ENCODE measurements at places on chromosomes 5 and 9.

DNA sequence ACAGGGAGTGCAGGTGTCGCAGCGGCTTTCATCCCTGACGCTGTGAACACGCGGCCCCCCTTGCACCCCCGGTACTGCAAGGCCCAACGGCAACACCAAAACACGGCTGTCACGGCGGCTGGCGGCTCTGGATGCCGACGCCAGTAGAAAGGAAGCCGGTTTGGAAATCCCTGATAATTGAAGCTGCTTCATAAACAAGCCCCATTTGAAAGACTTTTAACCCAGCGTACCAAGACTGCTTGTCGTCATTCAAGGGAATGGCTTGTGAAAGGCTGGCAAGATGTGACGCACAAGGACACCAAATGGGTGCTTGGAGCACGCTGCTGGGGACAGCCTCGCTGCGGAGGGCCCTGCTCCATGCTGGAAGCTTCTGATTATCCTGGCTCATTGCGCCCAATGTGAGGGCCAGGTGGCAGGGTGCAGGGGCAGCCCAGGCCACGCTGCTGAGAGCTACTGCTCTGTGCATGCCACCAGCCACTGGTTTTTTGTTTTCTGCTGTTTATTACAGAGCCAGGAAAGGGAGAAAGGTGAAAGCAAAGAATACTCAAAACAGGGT, 63.1 kb downstream of the GTF3C4 start:
- DNase-seq: no peak

- DNase-seq: no peak
These were observed 158.6 kb upstream of the SHB start for GRCh38 chr9:38227656-38228055.

DNA sequence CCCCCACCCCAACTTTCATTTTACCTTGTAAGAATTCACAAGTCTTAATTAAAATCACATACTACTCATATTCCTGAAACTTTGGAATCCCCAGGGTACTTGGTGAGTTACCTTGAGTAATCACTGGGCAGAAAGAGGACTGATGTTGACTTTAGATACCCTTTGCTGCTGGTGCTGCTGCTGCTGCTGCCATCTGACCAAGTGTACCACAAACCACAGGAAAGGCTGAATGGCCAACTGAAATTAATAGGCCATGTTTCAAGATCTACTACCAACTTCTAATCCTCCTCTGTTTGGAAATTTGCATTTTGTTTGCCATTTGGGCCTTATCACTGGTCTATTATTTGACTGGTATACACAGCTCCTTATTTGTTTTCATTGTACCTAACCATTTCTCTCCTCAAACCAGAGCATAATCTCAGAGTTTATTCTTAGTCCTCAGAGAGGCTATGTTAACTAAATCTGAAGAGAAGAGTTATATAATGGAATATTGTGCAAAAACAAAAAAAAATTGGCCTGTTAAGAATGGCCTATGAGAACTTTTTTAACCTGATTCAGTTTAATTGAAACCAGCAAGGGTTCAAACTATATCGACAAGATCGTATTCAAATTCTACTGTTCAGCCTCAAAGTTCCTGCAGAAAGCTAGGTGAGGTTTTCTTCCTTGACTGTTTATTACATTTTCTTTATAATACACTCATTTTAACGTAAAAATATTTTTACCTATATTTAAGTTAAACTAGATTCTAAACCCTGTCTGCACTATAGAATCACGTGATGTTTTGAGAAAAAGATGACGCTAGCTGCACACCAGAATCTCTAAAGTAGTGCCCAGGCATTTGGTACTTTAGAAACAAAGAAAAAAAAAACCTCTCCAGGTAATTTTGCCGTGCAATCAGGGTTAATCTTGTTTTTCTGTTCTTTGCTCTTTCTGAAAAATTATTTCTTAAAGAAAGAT, 13.1 kb downstream of the SELENOP start:
- no peak for DNase-seq

DNA sequence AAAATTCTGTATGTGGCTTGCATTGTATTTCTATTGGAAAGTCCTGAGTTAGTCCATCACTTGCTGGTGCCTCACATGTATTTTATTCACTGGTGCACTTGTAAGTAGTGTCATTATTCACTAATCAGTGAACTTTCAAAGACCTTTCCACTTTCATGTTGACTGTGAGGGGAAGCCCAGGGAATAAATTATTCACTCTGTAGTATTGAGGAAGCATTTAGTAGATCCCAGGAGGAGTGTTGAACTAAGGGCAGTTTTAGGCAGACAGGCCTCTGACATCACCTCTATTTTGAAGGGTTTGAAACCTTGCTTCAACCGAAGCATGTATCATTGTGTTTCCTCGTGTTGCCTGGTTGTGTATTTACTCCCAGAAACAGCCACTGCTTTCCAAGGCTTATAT, 705.4 kb upstream of the RIOK2 start:
- DNase-seq: no peak

GRCh38 chr5:171801839-171802238, 16.2 kb downstream of the SMIM23 start:
- no peak for DNase-seq

DNA sequence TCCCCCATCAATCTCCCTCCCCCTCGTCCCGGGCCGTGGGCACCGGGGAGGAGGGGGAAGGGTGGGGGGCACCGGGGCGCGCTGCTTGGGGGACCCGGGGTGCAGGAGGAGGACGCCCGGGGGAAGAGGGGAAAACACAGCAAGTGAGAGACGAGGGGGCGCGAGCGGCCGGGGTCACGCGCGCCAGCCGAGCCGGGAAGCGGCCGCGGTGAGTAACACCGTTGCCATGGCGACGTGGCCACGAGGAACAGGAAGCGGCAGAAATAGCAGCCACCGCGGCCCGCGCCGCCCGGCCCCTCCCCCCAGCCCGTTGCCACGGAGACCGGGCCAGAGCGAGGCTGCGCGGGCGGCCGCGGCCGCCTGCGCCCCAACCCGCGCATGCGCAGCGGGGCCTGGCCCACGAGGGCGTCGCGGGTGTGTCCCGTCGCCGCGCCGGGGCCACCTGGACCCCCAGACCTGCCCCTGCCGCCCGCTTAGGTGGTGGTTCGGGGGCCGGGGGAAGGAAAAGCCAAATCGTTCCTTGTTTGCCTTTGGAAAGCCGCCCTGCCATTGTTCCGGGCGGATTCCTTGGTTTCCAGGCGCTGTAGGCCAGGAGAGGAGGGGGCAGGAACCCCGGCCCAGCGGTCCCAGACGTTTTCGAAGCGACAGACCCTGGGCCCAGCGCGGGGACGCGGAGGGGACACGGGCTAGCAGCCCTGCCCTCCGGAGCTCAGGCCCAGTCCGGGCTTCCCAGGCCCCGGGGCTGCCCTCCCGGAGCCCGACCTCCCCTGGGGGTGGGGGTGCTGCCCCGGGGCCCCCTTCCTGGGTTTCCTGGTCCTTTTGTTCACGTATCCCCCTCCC, 207.1 kb downstream of the C9orf50 start:
- DNase-seq: peak; percentile 96
